ENCODE measurements at places on chromosomes 3 and 15.
A peak's percentile ranks its signal among the peaks of the same experiment; 100 is the strongest.

GRCh38 chr3:13846716-13847570, 32.9 kb downstream of the WNT7A start:
- no peak for DNase-seq

- DNase-seq, result no peak
Measured at GRCh38 chr3:146148468-146148931, 12.5 kb downstream of the PLOD2 start.

DNA sequence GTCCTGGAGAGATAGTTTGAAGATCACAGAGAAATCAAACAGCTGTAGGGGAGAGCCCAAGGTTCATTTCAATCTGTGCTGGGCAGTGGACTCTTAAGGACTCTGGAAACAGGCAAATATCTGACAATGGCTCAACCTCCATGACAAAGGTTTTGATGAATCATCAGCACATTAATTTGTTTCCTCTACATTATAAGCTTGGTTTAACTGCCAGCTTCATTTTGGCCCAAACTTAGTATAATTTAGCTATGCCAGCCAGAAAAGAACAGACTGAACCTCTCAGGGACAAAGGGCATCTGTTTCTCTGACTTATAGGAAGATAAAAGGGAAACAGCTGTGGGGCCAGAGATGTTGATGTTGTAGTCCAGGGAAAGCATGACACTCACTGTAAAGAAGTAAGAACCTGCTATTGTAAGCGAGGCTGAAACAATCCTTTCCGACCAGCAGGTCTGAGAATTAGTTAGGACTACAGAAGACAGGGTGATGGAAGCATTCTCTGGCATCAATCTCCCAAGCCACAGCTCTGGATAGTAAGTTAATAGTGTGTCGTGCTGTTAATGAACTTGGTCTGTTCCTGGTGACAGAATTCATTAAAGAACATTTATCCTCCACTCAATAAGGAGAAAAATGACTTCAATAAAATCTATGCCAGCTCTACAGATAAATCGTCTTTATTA, 110.1 kb downstream of the KCNMB2 start:
- no peak for DNase-seq

GRCh38 chr15:55907797-55908196, 85.6 kb downstream of the NEDD4 start:
- DNase-seq, result no peak

DNA sequence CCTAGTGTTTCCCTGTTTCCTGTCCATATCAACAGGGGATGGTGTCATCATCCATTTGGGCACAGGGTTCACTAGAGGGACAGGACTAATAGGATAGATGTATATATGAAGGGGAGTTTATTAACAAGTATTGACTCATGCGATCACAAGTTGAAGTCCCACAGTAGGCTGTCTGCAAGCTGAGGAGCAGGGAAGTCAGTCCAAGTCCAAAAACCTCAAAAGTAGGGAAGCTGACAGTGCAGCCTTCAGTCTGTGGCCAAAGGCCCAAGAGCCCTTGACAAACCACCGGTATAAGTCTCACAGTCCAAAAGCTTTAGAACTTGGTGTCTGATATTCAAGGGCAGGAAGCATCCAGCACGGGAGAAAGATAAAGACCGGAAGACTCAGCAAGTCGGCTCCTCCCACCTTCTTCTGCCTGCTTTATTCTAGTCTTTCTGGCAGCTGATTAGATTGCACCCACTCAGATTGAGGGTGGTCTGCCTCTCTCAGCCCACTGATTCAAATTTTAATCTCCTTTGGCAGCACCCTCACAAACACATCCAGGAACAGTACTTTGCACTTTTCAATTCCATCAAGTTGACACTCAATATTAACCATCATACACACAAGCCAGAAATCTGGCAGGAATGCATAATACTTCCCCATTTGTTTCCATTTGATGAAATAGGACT, 43.4 kb downstream of the CD200 start:
- DNase-seq, result no peak

DNA sequence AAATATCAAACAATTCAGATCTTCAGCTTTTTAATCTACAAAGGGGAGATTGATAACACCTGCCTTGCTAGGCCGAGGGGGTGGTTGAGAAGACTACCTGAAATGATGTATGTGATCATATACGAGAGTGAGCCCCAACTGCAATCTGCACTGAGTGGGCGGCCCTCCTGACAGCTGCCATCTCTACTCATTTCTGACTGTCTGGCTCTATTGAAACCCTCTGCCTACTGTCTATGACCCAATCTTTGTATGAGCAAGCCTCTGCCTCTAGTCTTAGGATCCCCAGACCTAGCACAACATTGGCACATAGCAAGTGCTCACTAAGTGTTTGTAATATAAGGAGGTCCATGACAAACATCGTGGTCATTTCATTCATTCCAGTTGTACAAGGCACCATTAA, 144.4 kb upstream of the NR2F2 start:
- DNase-seq, result no peak

- DNase-seq, result no peak
Measured at GRCh38 chr3:42655331-42655888, 1.9 kb downstream of the ZBTB47 start.

GRCh38 chr3:147089286-147089685, 317.1 kb downstream of the ZIC4 start:
- DNase-seq, result no peak

DNA sequence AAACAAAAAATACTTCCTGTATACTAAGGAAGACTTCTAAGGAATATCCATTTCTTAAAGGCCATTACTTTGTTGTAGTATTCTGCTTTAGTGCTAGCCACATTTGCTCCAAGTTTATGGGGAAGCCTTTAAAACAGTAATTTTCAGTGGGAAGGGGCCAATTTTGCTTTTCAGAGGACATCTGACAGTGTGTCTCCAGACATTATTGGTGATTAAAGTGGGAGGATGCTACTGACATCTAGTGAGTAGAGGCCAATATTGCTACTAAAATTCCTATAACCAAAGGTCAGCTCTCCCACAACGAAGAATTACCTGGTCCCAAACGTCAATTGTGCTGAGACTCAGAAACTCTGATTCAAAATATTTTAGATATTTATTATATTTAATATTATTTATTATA, 24.8 kb downstream of the SLC28A2 start:
- DNase-seq, result no peak

GRCh38 chr3:51819709-51820406, 40.8 kb upstream of the IQCF6 start:
- DNase-seq, result no peak

- DNase-seq, result no peak
Measured at GRCh38 chr3:168414149-168414548, 318.4 kb upstream of the GOLIM4 start.

- DNase-seq, result no peak
Measured at GRCh38 chr15:65346856-65347598, 30.8 kb downstream of the IGDCC3 start.

DNA sequence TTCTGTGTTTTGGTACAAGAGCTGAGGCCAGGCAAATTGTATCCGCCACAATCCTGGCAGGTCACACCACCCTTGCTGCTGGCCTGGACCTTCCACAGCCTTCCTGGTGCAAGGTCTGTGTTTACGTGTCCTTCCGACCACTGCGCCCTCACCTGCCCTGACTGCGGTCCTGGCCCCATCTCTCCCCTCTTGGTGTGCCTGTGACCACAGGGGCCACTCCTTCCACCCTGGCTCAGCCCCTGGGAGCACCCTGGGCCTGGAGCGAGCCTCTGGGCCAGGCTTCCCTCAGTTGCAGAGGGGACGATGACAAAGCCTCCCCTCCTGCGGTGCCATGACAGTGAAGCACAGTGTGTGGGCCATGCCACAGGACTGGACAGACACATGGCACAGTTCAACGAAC, 104.5 kb downstream of the PLXNA1 start:
- DNase-seq, result no peak

DNA sequence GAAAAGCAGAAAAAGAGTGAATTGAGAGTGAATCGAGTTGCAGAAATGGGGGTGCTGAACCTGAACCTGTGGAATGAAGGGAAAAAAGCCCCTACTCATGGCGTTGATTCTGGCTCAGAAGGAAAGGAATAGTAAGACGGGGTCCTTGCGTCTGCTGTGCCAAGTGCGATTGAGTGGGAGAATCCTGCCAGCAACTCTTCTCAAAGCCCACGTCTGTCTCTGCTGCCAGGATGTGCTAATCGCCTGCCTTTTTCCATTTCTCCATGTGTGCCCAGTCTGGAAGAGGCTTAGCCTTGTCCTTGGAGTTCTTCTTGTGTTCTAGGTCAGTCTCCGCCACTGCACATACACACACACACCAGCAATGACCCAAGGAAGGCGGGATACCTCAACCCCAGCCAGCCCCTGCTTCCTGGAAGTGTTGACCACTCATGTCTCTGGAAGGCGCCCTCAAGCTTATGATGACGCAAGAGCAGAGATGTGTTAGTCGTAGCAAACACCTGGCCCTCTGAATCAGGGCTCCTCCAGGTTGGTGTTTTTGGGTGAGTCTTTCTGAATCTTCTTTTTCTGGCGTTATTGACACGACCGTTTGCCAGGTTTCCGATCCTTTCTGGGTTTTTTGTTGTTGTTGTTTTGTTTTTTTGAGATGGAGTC, 262.4 kb upstream of the PROK2 start:
- DNase-seq, result no peak

GRCh38 chr3:57596495-57597126, 533 bp downstream of the ARF4 start:
- no peak for DNase-seq

DNA sequence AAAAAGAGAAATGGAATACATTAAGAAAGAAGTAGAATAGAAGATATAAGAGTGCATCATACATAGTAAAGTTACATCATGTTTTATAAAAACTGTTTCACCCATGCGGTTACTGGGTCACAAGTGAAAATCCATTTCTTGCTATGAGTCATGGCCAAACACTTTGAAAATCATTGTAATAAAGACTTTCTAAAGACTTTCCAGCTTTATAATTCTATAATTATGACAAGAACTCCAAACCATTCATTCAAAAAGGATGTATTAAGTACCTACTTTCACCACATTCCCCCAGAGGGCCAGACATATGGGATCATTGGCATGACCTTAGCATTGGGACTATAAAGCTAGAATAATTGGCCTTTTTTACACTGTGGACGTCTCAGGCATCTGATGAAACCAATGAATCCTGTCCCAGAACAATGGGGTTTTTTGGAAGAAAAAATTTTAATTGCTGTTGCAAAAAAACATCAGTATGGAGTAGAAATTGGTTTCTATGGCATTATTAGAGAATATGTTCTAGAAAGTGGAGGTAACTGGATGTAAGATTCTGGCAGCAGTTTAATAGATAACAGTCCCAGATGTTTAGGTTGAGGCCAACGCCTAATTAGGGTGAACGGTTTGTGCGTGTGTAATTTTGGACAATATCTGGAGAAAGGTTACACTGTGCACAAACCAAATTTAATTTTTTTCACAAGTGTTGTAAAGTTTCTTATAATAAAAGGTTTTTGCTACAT, 3.3 kb upstream of the SKIC8 start:
- no peak for DNase-seq

DNA sequence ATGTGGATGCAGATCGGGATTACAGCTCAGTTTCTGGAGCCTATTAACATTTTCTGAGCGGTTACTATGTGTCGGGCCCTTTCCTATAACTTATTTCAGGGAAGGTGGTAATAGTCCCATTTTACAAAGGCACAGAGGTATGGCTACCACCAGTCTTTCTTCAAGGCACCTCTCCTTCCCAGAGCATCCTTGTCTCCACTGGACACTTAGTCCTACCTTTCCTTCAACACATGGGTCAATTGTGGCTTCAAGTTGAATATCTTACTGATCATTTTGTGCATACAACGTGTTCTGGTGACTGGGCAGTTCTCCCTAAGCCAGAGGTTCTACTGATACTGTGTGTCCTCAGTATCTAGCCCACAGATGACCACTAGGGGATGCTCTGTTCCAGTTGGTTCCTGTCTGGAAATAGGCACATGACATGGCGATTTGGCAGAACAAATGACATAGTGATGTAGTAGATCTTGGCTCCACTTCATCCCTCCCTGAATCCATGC, 60.7 kb upstream of the CMTM8 start:
- DNase-seq, result peak; percentile 5

- no peak for DNase-seq
Measured at GRCh38 chr15:25180606-25181292, 226.0 kb downstream of the SNRPN start.

DNA sequence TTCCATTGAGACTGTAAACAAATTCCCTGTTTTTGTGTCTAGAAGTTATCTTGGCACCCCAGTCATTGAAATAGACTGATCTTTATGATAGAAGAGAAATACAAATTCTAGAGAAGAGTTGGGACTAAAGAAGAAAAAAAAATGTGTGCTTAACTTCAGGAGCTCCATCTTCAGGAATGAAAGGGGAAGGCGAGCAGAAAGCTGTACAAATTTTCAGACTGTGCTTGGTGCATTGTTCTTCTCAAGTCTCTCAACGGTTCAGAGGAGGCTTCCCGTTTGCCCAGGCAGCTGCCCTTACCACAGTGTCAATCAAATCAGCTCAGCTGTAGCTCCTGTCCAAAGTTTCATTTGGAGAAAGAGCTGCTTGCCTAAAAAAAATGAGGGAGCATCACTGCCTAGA, 41.7 kb downstream of the OXSM start:
- DNase-seq, result no peak

DNA sequence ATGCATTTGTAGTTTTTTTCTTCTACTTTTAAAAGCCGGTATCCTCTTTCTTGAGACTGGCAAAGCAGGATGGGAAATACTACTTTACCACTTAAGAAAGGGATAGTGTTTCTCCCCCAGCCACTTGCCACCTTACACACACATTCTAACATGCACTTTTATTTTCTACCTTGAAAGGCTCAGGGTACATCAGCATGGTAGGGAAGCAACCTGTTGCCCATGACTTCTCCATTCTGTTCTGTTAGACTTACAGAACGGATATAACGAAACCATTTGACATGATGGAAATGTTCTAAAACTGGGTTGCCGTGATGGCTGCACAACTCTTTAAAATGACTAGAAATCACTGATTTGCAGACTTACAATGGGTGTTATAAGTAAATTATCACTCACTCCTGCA, 405.5 kb downstream of the SHQ1 start:
- DNase-seq, result no peak

- no peak for DNase-seq
Measured at GRCh38 chr15:38421069-38421690, 32.7 kb upstream of the FAM98B start.

- no peak for DNase-seq
Measured at GRCh38 chr15:30062881-30063280, 19.9 kb upstream of the GOLGA8J start.

- DNase-seq, result no peak
Measured at GRCh38 chr3:13637953-13638352, 89.0 kb downstream of the FBLN2 start.

DNA sequence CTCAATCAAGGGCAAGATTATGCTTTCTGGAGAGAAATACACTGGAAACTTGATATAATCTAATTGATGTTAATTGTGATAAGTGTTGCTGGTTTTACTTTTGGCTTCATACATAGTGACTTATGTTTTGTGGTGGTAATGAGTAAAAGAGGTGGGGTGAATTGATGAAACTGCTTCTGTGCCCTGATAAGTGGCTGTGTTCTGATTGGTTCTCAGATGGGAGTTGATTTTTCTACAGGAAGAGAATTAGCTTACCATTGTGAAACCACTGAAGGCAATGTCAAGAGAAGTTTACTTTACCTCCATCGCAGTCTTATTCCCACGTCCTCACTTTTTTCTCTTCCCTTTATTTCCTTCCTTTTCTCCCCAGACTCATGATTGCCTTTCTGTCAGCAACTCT, 23.8 kb downstream of the TMEM45A start:
- no peak for DNase-seq

- DNase-seq, result no peak
Measured at GRCh38 chr3:67109651-67110204, 111.6 kb downstream of the KBTBD8 start.
